ENCODE measurements at places on chromosomes 6 and 20.

- DNase-seq, result no peak
These were observed 120.8 kb upstream of the RAB32 start for GRCh38 chr6:146422789-146423375.

- no peak for DNase-seq
These were observed 25.8 kb upstream of the RTF2 start for GRCh38 chr20:56442389-56443365.

DNA sequence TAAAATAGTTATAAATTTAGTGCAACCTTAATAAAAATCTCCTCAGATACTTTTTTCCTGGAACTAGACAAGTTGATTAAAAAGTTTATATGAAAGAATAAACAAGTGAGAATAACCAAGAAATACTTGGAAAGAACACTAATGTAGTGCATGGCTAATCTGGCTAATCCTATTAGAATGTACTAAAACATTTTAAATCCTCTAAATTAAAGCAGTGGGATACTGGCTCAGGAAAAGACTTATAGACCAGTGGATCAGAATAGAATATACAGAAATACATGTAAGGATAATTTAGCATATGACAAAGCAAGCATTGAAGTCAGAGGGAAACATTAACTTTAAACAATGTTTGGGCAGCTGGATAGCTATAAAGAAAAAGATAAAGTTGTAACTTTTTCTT, 41.1 kb upstream of the ERVFRD-1 start:
- no peak for DNase-seq

GRCh38 chr20:17725094-17725835, 25.5 kb downstream of the BANF2 start:
- no peak for DNase-seq

GRCh38 chr6:143695969-143696663, 18.4 kb downstream of the PHACTR2 start:
- no peak for DNase-seq

GRCh38 chr6:15239616-15240364, 6.1 kb upstream of the JARID2 start:
- no peak for DNase-seq

DNA sequence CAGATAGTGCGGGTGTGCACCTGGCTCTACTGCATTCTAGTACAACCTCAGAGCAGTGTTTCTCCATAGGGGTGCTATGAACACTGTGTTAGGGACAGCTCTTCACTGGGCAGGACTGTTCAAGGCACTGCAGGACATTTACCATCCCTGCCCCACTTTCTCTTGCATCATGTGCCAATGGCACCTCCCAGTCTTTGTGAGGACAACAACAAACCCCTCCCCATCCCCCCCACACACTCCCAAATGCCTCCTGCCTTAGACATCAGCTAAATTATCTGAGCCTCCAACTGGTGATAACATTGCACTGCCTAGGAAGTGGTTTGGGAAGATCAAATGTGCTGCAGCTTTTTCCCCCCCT, 98.9 kb downstream of the FYN start:
- DNase-seq, result no peak

DNA sequence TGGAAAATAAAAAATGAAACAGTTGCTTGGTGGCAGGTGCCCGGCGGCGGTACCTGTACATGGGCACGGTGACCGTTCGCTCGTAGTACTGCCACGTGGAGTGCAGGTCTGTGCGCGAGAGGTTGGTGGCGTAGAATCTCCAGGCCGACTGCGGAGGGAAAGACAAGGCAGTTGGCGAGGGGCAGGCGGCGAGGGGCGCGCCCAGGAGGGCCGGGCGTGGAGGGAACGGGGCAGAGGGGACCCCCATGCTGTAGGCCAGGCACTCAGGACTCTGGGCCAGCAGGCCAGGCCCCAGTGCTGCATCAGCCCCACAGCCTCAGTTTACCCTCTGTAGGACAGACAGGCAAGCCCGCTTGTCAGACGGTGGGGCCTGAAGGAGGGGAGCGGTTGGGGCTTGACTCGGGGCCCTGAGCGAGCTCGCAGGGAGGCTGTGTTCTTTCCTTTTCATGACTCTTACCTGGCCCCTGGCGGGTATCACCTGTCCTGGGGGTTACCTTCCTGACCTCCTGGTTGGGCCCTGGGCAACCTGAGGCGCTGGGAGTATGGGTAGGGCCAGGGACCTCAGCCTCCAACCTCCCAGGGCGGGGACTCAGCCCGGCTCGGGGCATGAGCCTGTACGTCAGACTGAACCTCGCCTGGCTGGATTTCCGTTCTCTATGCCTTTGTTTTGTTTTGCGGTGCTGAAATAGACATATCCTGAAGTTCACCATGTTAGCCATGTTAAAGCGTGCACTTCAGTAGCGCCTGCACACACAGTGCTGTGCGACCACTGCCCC, 38.5 kb downstream of the KCNQ2 start:
- DNase-seq, result no peak
